Fibroblast of lung (primary cell): ENCODE measurements at places on chromosomes 5 and 9. TPM values are rescaled to one million over a fixed set of nuclear protein-coding genes. Genes with fewer than 3 reads are reported as not detected.

- DNase-seq = no peak
Observed at GRCh38 chr9:37961351-37961750, 57.4 kb upstream of the SLC25A51 start.

- DNase-seq = no peak
Observed at GRCh38 chr5:125926172-125926571, 497.0 kb upstream of the GRAMD2B start.

The CATSPER3 gene
- 0.12 and 0.32 TPM in 2 replicates for polyA plus RNA-seq

The CDH6 gene
- polyA plus RNA-seq = 18.8 and 45.4 TPM in 2 replicates

The RPS23 gene
- 6,619 and 7,387 TPM in 2 replicates for polyA plus RNA-seq
